ENCODE measurements at places on chromosomes 2 and 18.

GRCh38 chr18:46379323-46379950 lies 275.3 kb downstream of the HAUS1 start:
- no peak for DNase-seq

- no peak for DNase-seq
Measured at GRCh38 chr2:168663993-168664392, 138.4 kb upstream of the NOSTRIN start.

GRCh38 chr2:7497178-7497577 lies 580.0 kb downstream of the RNF144A start:
- no peak for DNase-seq

DNA sequence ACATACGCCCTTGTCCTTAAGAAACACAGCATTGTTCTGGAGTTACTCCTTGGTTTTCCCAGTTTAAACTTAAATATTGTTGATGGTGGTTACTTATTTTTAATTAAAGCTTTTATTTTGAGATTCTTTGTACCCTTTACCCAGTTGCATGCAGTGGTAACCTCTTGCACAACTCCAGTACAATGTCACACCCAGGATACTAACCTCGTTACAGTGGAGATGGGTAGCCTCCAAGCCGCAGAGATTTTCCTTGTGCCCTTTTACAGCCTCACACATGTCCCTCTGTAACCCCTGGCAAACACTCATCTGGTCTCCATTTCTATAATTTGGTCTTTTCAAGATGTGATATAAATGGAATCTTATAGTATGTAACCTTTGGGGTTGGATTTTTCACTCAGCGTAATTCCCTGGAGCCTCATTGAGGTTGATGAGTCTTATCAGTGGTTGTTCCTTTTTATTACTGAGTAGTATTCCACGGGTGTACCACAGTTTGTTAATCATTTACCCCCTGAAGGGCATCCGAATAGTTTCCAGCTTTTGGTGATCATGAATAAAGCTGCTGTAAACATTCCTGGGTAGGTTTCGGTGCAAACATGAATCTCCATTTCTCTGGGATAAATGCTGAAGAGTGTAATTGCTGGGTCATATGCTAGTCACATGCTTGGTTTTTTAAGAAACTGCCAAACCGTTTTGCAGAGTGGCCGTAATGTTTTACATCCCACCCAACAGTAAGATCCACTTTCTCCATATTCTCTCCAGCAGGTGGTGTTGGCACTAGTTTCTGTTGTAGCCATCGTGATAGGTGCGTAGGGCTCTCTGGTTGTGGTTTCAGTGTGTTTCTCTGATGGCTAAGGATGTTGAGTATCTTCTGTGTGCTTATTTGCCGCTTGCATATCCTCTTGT lies 68.6 kb downstream of the DGKD start:
- no peak for DNase-seq

DNA sequence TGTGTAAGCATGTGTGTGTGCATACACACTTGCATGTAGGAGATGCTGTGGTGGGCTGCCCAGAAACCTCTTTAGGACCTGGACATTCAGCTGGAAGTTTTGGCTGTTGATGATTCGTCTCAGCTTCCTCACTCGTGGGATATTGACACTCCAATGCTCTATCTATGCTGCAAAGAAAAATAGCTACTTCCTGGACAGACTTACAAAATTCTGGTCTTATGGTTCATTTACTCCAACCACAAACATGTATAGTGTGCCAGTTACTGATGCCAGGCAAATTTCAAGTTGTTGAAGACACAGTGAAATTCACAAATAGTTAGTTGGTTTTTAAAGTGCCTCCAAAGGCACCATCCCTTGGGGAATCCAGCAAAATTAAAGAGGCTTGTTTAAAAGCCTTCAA lies 882.6 kb downstream of the CPS1 start:
- no peak for DNase-seq

All from LNCaP clone FGC (cell line).